ENCODE measurements at places on chromosomes 1 and 21. TPM values are rescaled to one million over a fixed set of nuclear protein-coding genes. Genes with fewer than 3 reads are reported as not detected.

The OR2L8 gene
- total RNA-seq, result not detected

The CD1D gene
- total RNA-seq, result 2.0 TPM

The EVA1C gene
- 72.7 TPM for total RNA-seq

The BEND5 gene
- 3.7 TPM for total RNA-seq

The RUNX3 gene
- 3.3 TPM for total RNA-seq

The RPL22 gene
- 220 TPM for total RNA-seq

The NCAM2 gene
- total RNA-seq, result 4.7 TPM

The CYP4X1 gene
- total RNA-seq, result 3.0 TPM

The PCP4 gene
- total RNA-seq, result 105 TPM

The UQCRHL gene
- 1.2 TPM for total RNA-seq

The LDLRAD2 gene
- not detected for total RNA-seq

The FCRLA gene
- 0.33 TPM for total RNA-seq

The GJC2 gene
- 7.1 TPM for total RNA-seq

The PLPPR4 gene
- total RNA-seq, result 0.83 TPM

The FAM72D gene
- total RNA-seq, result not detected

The PRMT6 gene
- total RNA-seq, result 10.8 TPM

The KAZN gene
- total RNA-seq, result 9.9 TPM

The FAM167B gene
- 0.83 TPM for total RNA-seq

The CRYBG2 gene
- total RNA-seq, result not detected

The OR2L5 gene
- not detected for total RNA-seq

The PLCH2 gene
- 0.17 TPM for total RNA-seq

The UCK2 gene
- 33.7 TPM for total RNA-seq

The CD34 gene
- total RNA-seq, result 101 TPM

The PLA2G2A gene
- 58.3 TPM for total RNA-seq

The AADACL4 gene
- not detected for total RNA-seq

The ATP1A2 gene
- total RNA-seq, result 137 TPM

The ZRANB2 gene
- total RNA-seq, result 41.5 TPM

The NTRK1 gene
- total RNA-seq, result 1.1 TPM

The FAM3B gene
- total RNA-seq, result 0.45 TPM

The ACTN2 gene
- total RNA-seq, result 9.1 TPM

The REN gene
- not detected for total RNA-seq

The PIP5K1A gene
- total RNA-seq, result 54.9 TPM

The TCP10L gene
- total RNA-seq, result 1.5 TPM

The PRKCZ gene
- 3.1 TPM for total RNA-seq

The LAD1 gene
- total RNA-seq, result not detected

The TMPRSS2 gene
- 0.42 TPM for total RNA-seq

The ICOSLG gene
- total RNA-seq, result 1.7 TPM
